ENCODE measurements at places on chromosomes 6 and 20.
A peak's percentile ranks its signal among the peaks of the same experiment; 100 is the strongest.

GRCh38 chr6:30985490-30985889 lies 2.0 kb downstream of the MUC21 start:
- no peak for DNase-seq

GRCh38 chr6:43803055-43803782 lies 33.2 kb downstream of the VEGFA start:
- no peak for DNase-seq

- no peak for DNase-seq
These were observed 387.8 kb downstream of the BMP2 start for GRCh38 chr20:7155282-7155681.

DNA sequence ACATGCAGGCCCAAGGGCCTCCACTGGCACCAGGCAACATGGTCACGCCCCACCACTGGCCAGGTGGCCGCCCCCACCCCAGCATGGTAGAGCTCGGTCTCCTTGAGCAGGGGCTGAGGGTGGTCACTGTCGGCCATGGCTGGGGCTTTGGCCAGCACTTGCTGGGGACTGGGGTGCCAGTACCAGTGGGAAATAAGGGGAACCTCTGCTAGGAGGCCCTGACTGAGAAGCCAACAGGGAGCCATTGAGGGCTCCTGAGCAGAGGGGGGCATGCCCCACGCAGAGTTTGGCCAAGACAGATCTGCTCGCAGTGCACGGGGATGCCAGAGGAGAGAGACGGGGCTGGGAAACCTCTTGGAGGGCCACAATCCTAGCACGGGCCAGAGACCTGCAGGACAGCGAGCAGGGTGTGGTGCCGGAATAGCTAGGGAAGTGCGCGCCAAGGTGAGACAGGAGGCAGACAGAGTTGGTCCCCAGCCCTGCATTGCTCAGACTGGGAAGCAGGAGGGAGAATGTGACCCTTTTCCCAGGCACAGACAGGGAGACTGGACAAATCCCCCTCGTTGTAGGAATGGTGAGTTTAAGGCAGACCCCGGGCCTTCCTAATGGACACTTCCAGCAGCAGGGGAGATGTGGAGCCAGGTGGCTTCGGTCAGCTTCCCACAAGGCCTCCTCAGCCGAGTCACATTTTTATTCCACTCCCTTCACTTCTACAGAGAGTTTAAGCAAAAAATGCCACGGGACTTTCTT lies 179.0 kb upstream of the CST7 start:
- no peak for DNase-seq

DNA sequence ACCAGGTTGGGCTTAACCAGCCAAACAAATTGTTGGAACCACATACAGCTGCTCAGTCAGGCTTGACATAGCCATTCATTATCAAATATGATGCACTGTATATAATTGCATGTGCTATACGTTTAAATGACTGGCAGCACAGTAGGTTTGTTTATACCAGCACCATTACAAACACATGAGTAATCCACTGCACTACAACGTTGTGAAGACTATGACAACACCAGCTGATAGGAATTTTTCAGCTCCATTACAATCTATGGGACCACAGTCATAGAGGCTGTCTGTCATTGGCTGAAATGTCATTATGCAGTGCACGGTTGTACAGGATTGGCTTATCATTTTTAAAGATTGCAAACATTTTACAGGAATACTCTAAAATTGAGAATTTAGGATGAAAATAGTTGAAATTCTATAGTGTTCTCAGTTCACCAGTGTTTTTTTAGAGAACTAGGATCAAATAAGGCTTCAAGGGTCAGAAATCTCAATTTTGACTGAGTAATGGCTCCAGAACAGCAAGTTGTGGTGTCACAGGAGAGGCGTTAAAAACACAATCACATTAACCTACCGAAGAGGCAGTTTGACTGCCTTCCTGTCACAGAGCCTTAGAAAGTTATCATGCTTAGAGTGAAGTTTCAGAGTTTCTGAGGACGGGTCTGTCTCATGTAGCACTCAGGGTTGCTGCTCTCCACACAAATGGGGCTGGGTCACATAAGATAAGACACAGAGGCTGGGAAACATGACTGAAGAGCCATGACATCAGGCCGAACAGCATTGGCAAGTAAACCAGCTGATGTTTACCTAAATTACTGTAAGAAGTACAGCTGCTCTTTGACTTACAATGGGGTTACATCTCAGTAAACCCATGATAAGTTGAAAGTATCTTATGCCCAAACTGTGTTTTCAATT lies 60.7 kb upstream of the SMLR1 start:
- DNase-seq: no peak

- DNase-seq: no peak
These were observed 66.7 kb upstream of the FYN start for GRCh38 chr6:111939902-111940301.

DNA sequence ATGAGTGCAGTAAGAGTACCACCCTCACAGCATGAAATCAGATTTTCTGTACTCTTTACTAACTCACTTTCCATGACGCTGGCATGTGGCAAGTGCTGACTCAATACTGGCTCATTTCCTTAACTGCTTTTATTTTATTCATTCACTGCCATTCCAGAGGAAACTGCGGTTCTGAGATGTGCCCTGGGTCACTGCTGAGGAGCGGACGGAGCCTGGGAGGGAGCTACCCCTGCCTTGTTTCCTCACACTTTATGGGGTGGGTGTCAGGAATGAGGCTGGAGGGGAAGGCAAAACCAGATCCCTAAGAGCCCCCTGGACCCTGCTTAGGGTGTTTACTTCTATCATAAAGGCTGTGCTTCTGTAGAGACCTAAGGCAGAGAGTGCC lies 14.4 kb downstream of the NT5E start:
- peak; percentile 12 for DNase-seq

DNA sequence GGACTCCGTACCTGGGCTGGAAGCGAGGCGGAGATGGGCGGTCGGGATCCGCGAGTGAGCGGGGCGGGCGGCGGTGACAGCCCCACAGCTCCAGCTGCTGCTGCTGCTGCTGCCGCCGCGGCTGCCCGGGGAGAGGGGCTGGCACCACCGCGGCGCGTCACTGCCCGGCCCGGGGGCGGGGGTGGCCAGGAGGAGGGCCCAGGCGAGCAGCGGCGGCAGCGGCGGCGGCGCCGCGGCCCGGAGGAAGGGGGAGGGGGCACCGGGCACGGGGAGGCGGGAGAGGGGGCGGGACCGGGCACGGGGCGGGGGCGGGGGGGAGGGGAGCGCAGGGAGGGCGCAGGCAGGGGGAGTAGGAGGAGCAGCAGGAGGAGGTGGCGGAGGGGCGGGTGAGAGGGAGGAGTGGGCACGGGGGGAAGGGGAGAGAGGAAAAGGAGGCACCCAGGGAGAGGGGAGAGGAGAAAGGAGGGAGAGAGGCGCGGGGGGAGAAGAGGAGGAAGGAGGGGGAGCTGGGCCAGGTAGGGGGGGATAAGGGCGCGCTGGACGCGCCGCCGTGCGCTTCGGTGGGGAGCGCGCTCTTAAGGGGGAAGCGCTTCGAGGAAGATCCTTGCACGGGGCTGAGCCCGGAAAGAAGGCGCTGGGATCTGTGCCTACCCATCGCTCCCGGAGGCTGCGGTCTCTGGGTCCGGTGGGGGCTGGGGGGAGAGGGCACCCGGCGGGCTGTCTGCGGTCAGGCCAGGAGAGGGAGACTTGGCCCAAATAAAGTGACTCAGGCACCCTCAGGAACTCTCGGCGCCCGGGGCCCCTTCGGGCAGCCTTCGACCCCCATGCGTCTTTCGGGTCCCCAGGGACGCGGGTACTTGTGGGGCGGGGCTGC lies 101.5 kb downstream of the NOL4L start:
- DNase-seq: peak; percentile 60

DNA sequence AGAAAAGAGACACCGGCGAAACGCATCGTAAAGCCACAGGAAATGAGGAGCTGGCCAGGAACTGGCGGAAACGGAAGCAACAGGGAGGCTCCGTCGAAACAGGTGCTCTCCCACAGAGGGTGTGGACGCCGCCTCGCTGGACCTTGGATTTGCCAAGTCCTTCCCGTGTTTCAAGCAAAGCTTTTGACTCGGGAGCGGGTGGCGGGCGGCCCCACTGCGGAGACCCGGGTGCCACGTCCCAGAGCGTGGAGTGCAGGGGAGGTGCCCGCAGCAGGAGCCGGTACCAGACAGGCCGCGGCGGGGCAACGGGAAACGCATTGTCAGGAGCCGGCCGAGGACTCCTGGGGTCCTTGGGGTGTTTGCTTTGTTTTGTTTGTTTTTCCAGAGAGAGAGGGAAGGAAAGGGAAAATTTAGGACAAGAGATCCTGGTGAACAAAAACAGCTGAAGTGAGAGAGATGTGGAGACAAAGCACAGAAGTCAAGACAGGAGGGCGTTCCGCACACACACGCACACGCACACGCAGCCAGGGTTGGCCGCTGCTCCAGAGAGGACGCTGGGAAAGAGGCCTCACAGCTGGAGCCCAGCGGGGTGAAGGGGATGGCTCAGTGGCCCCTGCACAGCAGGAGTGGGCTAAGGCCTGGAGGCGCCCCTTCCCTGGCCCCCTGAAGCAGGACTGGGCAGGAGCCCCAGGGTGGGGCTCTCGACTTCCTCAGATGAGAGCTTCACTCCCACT lies 50.9 kb upstream of the CHRNA4 start:
- DNase-seq: no peak

DNA sequence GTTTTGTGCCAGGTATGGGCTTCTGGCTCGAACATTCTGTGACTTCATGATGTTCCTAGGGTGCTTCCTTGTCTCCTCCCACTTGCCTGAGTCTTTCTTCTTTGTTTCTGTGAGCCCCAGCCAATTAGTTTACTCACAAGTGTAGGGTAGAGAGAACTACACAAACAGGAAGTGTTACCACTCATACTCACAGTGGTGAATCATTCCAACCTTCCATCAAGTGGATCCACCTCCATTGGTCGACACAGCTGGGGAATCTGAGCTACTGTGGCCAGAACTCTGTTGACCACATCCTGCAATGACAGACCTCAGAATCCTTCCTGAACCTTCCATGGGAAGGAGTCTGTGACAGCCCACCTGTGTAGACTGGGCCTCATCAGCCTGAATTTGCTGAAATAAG lies 76.8 kb downstream of the UNC5CL start:
- no peak for DNase-seq

- DNase-seq: no peak
These were observed 533.7 kb downstream of the BCKDHB start for GRCh38 chr6:80640176-80640575.

- no peak for DNase-seq
These were observed 22.7 kb downstream of the MTCL3 start for GRCh38 chr6:127496471-127496870.

- DNase-seq: no peak
These were observed 172.5 kb upstream of the KCNK16 start for GRCh38 chr6:39494998-39495397.

GRCh38 chr6:56514395-56514794 lies 128.3 kb downstream of the DST start:
- no peak for DNase-seq

DNA sequence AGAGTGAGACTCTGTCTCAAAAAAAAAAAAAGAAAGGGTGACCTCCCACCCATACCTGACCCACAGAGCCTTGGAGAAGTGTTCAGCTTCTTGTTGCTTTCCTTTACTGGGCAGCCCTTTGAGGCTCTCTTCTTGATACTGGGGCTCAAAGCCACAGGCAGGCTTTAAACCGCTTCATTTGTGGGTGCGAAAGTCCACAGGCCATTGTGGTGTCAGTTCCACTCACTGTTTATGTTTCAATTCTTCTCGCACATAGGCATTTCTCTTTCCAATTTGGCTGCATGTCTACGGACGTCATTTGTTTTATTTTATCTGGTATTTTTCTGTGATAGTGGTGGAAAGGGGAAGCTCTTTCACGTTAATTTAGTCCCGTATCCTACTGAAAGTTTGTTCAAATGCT lies 34.6 kb downstream of the PPARD start:
- no peak for DNase-seq

DNA sequence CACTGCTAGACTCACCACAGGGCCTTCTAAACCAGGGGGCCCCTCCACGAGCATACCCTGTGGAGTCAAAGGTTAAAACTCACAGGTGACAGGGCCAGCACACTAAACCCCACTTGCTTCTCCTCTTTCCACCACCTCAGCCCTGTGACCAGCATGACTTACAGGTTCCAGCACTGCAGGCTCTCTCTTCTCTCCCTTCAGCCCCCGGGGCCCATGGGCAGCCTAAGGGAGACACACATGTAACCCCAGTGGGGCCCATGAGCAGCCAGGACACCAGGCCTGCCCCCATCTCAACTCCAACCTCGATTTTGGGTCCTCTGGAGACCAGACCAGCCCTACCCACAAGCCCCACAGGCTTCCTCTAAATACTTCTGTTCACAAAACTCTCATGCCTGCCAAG lies 28.0 kb downstream of the HLA-DPB1 start:
- DNase-seq: no peak

- DNase-seq: no peak
These were observed 75.1 kb upstream of the SYNJ2 start for GRCh38 chr6:157906537-157907061.

- no peak for DNase-seq
These were observed 3.2 kb upstream of the HLA-DMB start for GRCh38 chr6:32943864-32944649.

GRCh38 chr20:38926934-38927616 lies 858 bp downstream of the FAM83D start:
- DNase-seq: no peak

- DNase-seq: no peak
These were observed 171.3 kb downstream of the ANKRD60 start for GRCh38 chr20:58056921-58057686.

DNA sequence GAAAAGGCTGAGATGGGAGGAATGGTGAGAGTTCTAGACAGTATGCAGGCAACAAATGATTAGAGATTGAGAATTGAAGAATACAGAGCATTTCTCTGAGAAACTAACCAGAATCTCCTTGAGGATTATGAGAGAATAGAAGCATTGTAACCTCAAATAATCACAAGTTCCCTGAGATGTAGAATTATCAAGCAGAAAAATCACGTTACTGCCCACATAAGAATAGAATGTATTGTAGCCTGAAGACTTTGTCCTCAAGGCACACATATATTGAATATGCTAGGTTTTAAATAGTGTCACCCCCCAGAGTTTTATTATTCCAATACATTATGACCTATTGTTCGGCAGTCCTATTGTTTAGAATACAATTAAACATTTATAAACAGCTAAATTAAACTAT lies 57.2 kb downstream of the CNKSR3 start:
- no peak for DNase-seq

DNA sequence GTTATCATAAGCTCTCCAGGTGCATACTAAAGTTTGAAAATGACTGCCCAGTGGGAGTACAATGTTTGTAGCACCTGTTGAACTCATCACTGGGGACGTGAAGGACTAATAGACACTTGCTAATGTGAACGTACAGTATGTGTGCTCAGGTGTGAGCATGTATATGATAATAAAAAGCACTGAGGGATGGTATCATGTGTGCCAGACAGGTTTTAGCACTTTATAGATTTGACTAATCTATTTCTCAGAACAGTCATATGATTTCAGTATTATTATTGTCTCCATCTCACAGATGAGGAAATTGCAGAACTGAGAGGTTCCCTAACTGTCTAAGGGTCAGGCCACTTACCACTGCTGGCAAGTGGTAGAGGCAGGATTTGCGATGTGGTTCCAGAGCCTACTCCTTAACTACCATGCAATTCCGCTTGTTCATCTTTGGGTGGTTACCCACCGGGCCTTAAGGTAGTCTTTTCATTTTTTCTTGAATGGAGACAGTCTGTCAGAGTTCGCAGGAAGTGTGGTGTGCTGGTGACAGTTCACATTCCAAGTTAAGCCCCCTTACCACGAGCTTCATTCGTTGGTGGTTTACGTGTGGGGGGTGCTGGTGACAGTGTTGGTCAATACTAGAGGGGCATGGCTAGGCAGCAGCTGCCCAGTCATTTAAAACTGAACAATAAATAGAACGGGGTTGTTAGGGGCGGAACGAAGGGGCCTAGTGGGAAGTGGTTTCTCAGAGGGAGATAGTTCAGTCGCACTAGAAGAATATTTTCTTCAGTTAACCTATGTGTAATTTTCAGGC lies 46.8 kb downstream of the RREB1 start:
- DNase-seq: no peak

- DNase-seq: no peak
These were observed 241.8 kb upstream of the MMS22L start for GRCh38 chr6:97524811-97525210.

All from stimulated activated CD4-positive, alpha-beta T cell treated with anti-CD3 and anti-CD28 coated beads, Interleukin-12 subunit alpha, Interleukin-12 subunit beta, amount 100 ng/mL, for 4 hours (primary cell).